ENCODE measurements at places on chromosomes 12 and 14. TPM values are rescaled to one million over a fixed set of nuclear protein-coding genes. Genes with fewer than 3 reads are reported as not detected.

Gene PARPBP
- total RNA-seq: 1.2 TPM

DNA sequence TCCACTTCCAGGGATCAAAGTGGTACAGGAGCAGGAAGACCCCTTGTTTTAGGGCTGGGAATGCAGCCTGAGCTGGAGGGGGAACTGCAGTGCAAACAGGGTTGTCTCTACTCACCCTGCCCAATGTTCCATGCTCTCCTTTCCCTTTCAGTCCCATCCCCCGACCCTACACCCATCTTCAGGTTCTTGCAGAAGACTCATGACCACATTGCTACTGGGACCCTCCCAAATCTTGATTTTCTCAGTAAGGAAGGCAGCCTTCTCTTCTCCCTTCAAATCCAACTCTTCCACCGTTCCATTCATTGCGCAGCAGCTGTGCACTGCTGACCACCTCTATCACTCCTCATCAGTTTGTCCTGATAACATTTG lies 1.9 kb downstream of the SERPINA11 start:
- no peak for DNase-seq

Gene ADAM21
- 0.10 TPM for total RNA-seq

- no peak for DNase-seq
Observed at GRCh38 chr12:104935886-104936285, 22.2 kb downstream of the SLC41A2 start.

Gene PPFIA2
- total RNA-seq: 0.35 TPM
